ENCODE measurements at places on chromosomes 4 and X. TPM values are rescaled to one million over a fixed set of nuclear protein-coding genes. Genes with fewer than 3 reads are reported as not detected.

- no peak for DNase-seq
Measured at GRCh38 chrX:2889045-2889605, 40.0 kb downstream of the ARSD start.

DNA sequence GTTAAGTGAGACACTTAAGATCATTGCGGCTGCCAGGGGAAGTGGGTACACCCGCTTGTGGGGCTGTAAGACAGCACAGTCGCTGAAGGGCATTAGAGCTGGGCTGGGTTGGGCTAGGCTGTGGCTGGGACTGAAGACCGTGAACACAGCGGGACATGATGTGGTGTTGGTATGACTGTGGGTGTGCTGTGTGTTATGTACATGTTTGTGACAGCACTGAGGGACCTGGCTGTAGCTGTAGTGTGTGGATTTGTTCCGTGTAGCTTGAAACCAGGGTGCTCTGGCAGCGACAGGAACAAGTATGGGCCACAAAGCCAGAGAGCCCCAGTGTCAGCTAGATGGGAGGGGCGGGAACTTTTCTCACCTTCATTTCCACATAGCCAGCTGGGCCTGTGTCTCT, 82.1 kb downstream of the NHSL2 start:
- DNase-seq, result no peak

DNA sequence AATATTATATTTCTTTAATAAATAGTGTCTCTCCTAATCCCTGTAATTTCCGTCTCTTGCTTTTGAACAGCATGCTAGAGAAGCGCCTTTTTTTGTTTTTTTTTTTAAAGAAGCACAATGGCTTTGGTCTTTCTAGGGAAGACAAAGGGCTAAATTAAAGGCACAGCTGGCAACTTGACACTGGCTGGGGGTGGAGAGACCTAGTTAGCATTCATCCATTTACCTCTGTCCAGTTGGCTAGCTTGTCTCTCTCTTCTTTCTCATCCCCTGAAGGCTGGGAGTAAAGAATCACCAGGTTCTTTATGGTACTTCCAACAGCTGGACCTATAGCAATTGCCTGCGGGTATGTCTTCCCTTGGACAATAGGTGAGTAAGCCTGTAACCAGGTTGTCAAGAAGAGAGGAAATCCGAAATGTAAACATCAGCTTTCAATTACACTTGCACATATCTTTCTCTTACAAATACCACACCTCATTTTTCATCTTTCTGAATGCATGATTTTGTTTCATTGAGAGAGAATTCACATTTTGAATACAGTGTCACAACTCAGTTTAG, 178.4 kb upstream of the GPR101 start:
- no peak for DNase-seq

GRCh38 chr4:10047967-10048366, 26.7 kb upstream of the SLC2A9 start:
- DNase-seq, result no peak

DNA sequence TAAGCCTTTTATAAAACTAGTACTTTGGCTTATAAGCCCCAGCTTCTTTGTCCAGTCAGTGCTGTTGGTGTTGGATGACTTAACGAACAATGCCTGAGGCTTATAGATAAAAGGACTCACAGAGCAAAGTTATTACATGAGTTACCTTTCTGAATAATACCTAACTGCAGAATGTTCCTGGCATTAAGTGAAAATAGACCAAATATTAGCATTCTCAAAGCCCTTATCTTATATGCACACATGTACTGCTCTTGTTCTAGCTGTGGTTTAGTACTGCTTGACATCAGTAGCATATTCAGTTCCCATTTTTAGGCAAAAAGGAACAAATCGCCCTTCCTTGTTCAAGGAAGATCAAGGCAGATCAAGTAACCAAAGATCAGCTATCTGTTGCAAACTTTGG, 131.6 kb downstream of the ZNF330 start:
- no peak for DNase-seq

DNA sequence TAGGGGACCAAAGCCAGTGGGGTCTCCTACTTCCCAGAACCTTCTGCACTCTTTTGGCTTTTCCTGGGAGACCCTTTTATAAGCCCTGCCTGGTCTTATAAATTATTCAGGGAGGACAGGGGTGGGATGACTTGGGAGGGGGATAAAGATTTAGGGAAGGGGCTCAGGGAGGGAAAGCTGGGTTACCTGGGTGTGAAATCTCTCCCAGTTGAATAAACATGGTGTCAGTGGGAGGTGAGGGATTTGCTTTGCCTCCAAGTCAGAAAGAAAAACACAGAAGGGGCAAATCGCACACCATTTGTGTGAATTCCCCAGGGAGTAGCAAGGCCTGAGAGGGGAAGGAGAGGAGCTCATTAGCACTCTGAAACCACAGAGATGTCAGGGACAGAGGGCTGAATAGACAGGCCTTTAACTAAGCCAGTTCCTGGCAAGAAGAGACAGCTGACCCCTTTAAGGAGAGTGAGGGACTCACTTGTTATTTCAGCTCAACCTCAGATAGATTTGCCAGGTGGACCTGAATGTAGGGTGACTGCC, at the start of gene RIPPLY1:
Gene RIPPLY1, minus strand, starts transcription at position 51 of the 534 bp plus-strand sequence. CDS start 54 bp downstream, outside the sequence.
- no peak for DNase-seq

GRCh38 chrX:16060252-16060651, 63.1 kb upstream of the GRPR start:
- DNase-seq, result no peak

- no peak for DNase-seq
Measured at GRCh38 chrX:85221361-85221760, 22.2 kb downstream of the SATL1 start.

GRCh38 chrX:67607466-67607865, 63.6 kb downstream of the AR start:
- no peak for DNase-seq

GRCh38 chr4:101258883-101259282, 88.4 kb downstream of the PPP3CA start:
- DNase-seq, result no peak

GRCh38 chr4:149838036-149838435, 22.4 kb upstream of the IQCM start:
- no peak for DNase-seq

GRCh38 chr4:174380699-174381439, 97.2 kb downstream of the CEP44 start:
- no peak for DNase-seq

Gene DNASE1L1
- total RNA-seq, result 52.3 TPM

Gene C4orf51
- not detected for total RNA-seq

Gene RCHY1
- total RNA-seq, result 48.9 TPM
